ENCODE measurements at places on chromosomes 13 and 19. TPM values are rescaled to one million over a fixed set of nuclear protein-coding genes. Genes with fewer than 3 reads are reported as not detected.
A peak's percentile ranks its signal among the peaks of the same experiment; 100 is the strongest.

Gene FARP1
- 56.6 TPM for total RNA-seq

Gene OVOL3
- total RNA-seq: not detected

- no peak for DNase-seq
These were observed 19.1 kb downstream of the TMEM150B start for GRCh38 chr19:55305983-55306562.

GRCh38 chr13:31756346-31756745, 17.0 kb downstream of the RXFP2 start:
- no peak for DNase-seq

DNA sequence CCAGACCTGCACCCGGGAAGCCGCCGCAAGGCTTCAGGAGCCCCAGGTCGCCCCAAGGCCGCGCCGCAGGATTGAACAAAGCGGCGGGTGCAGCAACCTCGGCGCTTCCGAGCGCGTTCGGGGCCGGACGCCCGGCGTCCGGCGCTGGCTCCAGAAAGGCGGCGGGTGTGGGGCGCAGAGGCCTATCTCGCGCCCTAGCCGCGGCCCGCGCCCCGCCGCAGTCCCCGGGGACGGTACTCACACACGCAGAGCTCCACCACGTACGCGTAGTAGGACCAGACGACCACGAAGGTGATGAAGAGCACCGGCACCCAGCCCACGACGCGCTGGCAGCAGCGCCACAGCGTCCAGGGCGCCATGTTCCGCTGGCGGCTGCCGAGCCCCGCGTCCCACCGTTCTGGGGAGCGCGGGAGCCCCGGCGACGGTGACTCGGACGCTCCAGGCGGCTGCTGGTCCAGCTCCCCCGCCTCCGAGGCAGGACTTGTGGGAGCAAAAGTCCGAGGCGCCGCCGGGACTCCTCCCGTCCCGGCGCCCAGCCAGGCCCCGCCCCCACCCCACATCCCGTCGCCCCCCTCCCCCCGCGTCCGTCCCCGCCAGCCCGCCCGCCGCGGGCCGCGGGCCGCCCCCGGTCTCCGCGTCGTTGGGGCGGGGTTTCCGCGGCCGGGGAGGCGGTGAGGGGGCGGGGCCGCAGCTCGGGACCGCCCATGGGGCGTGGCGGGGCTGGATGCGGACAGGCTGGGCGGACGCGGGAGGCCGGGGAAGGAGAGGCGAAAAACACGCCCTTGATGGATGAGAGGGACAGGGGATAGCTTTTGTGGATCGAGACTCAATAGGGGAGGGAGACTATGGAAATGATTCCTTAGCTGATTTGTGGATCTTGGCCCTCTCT, at the start of gene ZDHHC20:
Gene ZDHHC20 (minus strand): TSS at position 491 of the 889 bp plus-strand sequence. CDS start 132 bp downstream, at position 359.
- peak; percentile 86 for DNase-seq

DNA sequence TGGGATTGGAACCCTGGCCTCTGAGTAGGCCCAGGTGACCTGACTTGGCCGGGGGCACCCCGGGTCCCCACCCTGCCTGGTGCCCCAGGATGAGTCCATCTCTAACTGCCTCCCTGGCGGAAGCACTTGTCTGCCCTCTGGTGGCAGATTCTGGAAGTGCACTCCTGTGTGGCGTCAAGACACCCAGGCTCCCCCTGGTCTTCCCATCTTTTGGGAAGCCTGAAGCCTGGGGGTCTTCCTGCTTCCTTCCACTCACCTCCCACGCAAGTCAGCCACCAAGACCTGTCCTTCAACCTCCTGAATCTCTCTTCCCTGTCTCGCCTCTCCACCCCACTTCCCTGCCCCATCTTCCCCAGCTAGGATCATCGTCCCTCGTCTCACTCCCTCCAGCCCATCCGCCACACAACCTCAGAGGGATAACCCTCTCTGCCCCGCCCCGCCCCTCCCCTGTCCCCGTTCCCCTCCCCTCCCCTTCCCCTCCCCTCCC, 7.4 kb downstream of the RABAC1 start:
- peak; percentile 73 for DNase-seq

GRCh38 chr19:39438270-39438934, 2.7 kb upstream of the RPS16 start:
- DNase-seq: no peak

Gene ONECUT3
- 0.48 TPM for total RNA-seq

DNA sequence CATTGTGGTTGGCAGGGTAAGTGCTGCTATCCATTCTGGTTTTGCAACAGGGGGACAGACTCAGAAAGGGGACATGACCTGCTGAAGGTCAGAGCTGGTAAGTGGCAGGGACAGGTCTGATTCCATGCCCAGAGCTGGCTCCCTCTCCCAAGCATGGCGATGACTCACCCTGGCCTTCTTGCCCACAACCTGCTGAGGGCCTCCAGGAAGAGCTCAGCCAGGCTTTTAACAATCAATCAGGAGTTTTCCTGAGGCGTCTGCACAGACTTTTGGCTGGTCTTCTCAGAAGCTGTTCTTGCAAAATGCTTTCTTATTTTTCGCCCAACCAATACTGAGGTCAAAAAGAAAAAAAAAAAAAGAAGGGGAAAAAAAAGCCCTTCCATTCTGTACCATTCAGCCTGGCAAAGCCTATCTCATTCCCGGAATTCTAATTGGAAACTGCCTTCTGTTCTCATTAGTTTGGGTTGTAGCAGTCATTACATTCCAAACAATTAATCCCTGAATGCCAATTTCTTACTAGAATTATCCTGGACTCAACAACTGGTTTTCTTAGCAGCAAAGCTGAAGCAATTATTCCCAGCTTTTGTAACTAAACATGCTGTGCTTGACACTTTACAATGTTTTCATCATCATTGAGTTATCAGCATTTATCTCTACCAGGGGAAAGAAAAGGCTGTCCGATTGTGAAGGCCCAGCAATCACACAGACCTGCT, 17.7 kb downstream of the SIAH3 start:
- DNase-seq: peak; percentile 23

GRCh38 chr13:23771552-23771951, 117.6 kb downstream of the MIPEP start:
- DNase-seq: no peak

Gene RNF126
- 1.7 TPM for total RNA-seq

GRCh38 chr13:46355901-46356590, 31.0 kb downstream of the RUBCNL start:
- no peak for DNase-seq

GRCh38 chr19:1630012-1630411, 22.4 kb downstream of the TCF3 start:
- no peak for DNase-seq

GRCh38 chr19:42412227-42412626, 15.0 kb downstream of the LIPE start:
- DNase-seq: no peak

Gene DCT
- 5.8 TPM for total RNA-seq

DNA sequence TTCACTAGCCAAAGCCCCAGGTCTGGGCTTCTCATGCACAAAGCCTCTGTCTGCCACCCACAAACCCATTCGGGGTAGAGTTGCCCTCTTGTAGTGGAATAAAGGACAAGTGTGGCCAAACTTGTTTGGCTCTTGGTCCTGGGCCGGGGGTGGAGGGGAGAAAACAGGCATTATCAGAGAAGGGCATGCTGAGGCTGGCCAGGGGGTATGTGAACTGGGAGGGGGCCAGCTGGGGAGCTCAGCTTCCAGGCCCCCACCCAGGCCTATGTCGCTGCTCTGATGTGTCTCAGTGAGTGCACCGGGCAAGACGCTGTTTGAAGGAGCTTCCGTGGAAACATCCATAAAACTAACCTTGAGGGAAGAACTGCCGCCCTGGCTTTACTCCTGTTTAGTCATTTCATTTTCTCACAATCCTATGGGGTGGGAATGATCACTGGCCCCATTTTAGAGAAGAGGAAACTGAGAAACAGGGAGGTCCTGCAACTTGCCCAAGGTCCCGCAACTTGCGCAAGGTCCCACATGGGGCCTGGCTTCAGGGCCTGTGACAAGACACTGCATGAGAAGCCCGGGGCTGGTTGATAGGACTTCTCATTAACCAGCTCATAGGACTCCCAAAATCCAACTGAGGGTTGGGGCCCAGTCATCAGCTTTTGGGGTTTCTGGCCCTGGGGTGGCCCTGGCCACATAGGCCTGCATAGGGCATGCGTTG, 30.8 kb downstream of the CCNE1 start:
- no peak for DNase-seq

DNA sequence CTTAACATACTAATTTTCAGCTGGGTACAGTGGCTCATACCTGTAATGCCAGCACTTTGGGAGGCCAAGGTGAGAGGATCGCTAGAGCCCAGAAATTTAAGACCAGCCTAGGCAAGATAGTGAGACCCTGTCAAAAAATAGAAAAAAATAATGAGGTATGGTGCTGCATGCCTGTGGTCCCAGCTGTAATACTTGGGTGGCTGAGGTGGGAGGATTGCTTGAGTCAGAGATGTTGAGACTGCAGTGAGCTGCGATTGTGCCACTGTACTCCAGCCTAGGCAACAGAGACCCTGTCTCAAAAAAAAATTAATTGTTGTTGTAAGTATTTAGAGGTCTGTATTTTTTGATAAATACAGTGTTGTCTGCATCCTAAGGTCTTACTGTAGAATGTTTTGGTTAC, 66.8 kb downstream of the FNDC3A start:
- no peak for DNase-seq

- DNase-seq: no peak
These were observed 20.9 kb downstream of the CFAP97D2 start for GRCh38 chr13:114199954-114200353.

DNA sequence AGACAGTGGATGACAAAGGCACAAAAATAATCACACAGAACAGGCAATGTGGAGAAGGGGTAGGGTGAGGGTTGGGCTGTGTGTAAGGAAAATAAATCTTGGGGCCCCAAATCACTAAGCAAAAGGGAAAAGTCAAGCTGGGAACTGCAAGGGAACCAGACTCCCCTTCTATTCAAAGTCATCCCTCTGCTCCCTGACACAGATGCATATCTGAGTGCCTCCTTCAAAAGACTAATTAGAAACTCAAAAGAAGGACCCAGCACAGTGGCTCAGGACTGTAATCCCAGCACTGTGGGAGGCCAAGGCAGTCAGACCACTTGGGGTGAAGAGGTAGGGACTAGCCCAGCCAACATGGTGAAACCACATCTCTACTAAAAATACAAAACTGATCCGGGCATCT, 18.3 kb downstream of the ZNF611 start:
- no peak for DNase-seq

Gene OXGR1
- 1.9 TPM for total RNA-seq

Gene WDR83
- total RNA-seq: 24.8 TPM

Gene PALM3
- total RNA-seq: not detected

Gene OR4F17
- total RNA-seq: 6.7 TPM

DNA sequence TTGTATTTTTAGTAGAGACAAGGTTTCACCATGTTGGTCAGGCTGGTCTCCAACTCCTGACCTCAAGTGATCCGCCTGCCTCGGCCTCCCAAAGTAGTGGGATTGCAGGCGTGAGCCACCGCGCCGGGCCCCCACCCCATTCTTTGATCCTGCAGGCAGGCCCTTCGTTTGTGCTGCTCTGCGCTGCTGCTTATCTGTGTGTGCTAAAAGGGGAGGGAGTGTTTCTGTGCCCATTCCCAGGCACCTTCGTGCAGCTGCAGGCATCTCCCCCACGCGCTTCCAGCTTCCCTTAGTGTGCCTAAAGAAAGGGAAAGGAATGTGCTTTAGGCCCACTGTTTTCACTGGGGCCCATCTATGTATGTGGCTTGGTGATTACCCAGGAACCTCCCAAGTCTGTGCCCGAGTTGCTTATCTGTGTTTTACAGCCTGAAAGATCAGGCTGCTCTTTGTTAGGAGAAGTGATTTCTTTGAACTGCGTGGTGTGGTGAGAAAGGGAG, 27.2 kb downstream of the EPN1 start:
- no peak for DNase-seq

- DNase-seq: no peak
These were observed 751 bp downstream of the ZNF584 start for GRCh38 chr19:58409010-58409790.

DNA sequence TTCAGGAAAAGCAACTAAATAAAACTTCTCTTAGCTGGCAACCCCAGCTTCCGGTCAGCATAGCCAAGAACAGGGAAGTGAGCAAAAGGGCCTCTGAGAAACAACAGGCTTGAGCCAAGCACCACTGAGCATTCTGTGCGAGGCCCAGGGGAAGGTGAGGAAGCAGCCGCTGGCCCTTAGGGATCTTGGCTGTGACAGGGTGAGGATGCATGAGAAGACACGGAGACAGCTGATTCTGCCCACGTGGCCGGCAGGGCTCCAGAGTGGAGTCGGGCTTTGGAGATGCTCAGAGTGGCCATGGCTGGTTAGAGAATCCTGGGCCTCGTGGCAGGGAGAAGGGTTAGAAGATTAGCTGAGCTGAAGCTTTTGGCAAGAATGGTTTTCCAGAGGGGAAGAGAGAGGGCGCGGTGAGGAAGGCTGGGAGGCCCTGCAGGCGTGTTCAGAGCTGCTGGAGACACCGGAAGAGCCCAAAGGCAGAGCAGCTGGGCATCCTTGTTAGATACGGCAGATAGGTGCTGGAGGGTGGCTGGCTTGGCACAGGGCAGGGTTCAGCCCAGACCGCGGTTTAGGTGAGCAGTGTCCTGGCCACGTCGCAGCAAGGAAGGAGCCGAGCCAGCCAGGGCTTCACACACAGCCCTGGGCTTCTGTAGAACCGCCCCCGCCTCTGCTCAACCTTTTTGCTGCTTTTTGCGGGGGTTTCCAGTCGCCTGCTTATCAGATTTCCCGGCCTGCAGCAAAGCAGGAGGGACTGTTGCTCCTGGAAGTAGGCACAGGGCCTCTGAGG, 17.3 kb downstream of the UPF1 start:
- DNase-seq: peak; percentile 90

Gene CASP14
- total RNA-seq: 0.48 TPM

DNA sequence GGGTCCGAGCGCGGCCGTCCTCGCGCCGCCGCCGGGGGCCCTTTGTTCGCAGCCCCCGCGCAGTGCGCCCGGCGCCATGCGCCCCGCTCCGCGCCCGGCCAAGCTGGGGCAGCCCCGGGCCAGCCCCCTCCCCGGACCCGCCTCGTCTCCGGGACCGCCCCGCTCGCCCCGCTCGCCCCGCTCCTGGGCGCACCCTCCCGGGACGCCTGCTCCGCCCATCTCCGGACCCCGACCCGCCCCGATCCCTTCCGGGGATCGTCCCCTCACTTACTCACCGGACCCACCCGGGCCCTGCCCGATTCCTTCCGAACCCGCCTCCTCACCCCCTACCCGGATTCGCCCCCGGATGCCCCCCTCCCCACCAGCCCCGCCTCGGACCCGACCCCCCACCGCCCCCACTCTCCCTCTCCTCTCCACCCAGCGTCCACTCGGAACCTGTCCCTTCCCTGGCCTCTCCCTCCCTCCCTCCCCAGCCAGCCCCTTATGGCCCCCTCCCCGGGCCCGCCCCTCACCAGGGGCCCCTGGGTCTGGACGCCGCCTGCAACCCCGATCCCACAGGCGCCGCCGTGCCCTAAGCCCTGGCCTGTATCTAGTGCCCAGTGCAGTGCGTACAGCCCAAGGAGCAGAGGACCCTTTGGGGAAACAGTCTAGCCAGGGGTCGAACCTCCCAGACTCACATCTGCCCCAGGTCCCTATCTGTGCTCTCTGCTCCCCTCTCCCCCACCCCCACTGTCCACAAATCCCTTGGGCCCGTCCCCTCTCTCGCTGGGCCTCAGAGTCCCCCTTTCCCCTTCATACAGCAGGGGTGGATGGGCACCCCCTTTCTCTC, at the start of gene CPAMD8:
Gene CPAMD8 (minus strand): TSS at position 105 of the 829 bp plus-strand sequence. CDS start 168 bp downstream, outside the sequence.
- DNase-seq: no peak

- DNase-seq: peak; percentile 97
These were observed at the start of gene ZNF573 for GRCh38 chr19:37779127-37780005. Gene ZNF573 (minus strand): TSS chr19:37779586. CDS start chr19:37773729, 5,857 bp downstream.

Measured in umbilical cord (tissue), 2 donors.